ENCODE measurements at places on chromosomes 16 and 17.

- DNase-seq = no peak
Measured at GRCh38 chr16:1120577-1120941, 24.5 kb upstream of the C1QTNF8 start.

GRCh38 chr17:78356101-78356713 is 3.7 kb downstream of the SOCS3 start:
- peak; percentile 52 for DNase-seq

DNA sequence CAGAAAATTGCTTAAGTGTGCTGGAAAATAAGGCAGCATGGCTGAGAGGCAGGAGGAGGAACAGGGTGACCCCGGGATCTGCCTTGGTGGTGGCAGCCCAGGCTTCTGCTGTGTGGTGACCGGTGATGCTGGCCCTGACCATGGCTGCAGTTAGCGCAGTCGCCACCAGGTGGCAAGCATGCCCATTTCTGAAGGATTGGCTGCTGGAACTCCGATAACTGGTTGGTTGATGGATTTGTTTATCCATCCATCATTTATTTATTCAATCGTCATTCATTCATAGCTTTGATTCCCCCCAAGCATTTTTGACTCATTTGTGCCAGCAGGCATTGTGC is 29.1 kb upstream of the ITGA3 start:
- peak; percentile 77 for DNase-seq

- DNase-seq = no peak
Measured at GRCh38 chr16:23071196-23072083, 77.8 kb downstream of the USP31 start.

- no peak for DNase-seq
Measured at GRCh38 chr16:28607116-28607623, 2.7 kb downstream of the SULT1A1 start.

GRCh38 chr16:79173919-79174318 is 426.6 kb downstream of the MAF start:
- no peak for DNase-seq

DNA sequence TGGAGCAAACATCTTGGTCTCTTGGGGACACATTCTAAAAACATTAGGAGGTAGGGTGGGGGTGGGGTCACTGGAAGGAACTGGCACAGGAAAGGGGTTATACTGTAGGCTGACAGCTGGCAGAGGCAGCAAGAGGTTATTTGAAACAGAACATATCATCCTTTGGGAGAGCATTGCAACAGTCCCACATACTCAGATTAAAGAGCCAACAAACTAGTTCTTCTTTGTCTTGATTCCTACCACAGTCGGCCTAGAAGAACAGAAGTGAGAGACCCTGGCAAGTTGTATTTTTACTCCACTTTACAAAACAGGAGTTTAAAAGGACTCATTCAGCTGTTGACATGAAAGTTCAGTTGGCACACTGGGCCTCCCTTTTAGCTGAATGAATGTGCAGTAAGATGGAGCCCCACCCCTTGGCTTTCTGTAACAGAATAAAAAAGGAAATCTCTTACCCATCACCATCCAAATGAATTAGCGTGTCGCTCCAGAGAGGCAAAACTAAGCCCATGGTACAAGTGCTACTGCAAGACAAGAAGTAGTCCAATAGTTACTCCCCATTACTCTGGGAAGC is 54.6 kb upstream of the CORO6 start:
- DNase-seq = no peak

DNA sequence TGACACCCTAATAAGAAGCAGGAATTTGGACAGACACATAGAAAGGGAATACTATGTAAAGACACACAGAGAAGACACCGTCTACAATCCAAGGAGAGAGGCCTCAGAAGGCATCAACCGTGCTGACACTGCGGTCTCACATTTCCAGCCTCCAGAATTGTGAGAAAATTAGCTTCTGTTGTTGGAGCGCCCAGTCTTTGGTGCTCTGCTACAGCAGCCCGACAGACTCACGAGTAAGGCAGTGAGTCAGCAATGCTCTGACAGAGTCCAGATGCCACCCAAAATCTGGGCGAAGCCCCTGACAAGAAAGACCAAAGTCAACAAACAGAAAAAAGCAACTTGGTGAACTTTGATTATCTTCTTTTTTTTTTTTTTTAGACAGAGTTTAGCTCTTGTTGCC is 32.5 kb upstream of the RAI1 start:
- no peak for DNase-seq

DNA sequence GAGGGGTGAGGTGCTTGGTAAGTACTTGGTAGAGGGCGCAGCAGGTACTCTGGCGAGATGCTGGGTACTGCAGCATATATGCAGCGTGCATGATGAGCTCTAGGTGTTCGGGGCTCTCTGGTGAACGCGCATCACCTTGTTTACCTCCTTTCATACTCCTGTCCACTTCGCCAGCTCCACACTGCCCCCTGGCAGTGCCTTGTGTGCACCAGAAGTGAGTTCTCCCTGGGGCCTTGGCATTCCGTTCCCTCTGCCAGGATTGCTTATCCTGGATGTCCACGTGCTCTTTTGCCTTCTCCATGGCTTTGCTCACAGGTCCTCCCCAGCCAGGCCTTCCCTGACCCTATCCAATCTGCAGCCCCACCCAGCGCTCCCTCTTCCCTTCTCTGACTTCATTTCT is 154.2 kb downstream of the MRM1 start:
- DNase-seq = peak; percentile 51

Measured in T-helper 2 cell (primary cell).